Anterior cingulate cortex (tissue), 58 donors: ENCODE measurements at places on chromosomes 13 and 19.

DNA sequence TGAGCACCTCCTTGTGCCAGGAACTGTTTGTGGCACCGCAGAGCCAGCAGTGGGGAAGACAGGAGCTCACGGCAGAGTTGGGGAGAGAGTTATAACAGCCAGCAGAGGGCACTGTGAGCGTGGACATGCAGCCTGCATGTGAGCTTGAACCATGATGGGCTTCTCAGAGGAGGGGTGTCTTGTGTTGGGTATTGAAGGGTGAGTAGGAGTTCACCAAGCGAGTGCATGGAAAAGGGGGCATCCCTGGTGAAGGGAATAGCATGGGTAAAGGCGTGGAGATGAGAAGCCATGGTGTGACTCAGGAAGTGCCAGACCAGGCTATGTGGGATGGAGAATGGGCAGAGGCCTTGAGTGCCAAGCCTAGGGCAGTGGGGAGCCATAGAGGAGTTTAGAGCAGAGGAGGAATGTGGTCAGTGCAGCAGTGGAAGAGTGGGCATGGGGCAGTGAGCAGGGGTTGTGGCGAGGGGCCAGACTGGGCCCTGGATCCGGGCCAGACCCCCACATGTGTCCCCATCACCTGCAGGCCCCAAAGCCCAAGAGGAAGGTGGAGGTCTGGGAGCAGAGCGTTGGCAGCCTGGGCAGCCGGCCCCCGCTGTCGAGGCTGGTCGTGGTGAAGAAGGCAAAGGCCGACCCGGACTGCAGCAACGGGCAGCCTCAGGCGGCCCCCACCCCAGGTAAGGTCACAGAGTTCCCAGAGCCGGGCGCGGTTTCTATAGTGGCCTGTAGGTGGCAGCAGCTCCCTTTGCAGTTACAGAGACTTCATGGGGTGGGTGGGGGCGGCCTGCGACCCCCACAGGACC lies 11.8 kb upstream of the SHD start:
- DNase-seq = no peak

GRCh38 chr19:37654629-37655300 lies 500 bp downstream of the ZFP30 start:
- DNase-seq = no peak

DNA sequence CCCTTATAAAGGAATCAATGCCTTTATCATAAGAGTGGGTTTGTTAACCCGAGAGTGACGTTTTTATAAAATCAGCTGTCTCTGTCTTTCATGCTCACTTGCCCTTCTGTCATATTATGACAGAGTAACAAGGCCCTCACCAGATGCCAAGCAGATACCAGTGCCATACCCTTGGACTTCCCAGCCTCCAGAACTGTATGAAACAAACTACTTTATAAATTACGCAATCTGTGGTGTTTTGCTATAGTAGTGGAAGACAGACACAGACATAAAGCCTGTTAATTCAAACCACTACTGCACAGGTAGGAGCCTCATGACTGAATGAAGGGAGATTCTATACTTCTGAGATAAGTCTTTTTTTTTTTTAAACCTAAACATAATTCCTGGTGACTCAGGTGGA lies 4.6 kb downstream of the VN1R1 start:
- DNase-seq = no peak

DNA sequence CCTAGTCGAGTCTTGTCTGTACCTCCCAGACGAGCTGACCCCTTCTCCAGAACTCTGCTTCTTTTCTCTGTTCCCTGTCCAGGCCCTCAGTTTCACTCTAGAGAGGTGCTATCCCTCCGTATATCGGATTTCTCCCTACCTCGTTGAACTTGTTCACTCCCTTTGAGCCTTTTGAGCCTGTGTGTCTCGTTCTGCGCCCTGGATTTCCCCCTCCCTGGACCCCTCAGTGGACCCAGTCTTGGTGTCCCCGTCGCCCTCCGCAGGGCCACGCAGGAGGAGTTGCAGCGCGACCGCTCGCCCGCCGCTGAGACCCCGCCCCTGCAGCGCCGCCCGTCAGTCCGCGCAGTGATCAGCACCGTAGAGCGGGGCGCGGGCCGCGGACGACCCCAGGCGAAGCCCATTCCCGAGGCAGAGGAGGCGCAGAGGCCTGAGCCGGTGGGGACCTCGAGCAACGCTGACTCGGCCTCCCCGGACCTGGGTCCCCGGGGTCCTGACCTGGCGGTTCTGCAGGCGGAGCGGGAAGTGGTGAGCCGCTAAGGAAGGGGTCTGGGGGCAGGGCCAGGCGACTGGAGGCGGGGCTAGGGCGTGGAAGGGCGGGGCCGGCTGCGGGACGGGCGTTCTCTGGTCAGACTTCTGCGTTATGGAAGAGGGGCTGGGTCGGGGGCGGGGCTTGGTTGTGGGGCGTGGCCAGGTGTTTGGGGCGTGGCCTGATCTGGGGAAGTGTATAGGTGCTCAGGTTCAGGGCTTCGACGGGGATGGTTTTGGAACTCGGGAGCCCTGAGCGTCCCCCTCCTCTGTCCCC lies 5.5 kb downstream of the EPS8L1 start:
- DNase-seq = no peak

- DNase-seq = no peak
These were observed 158.7 kb downstream of the VWA8 start for GRCh38 chr13:41802043-41802683.

DNA sequence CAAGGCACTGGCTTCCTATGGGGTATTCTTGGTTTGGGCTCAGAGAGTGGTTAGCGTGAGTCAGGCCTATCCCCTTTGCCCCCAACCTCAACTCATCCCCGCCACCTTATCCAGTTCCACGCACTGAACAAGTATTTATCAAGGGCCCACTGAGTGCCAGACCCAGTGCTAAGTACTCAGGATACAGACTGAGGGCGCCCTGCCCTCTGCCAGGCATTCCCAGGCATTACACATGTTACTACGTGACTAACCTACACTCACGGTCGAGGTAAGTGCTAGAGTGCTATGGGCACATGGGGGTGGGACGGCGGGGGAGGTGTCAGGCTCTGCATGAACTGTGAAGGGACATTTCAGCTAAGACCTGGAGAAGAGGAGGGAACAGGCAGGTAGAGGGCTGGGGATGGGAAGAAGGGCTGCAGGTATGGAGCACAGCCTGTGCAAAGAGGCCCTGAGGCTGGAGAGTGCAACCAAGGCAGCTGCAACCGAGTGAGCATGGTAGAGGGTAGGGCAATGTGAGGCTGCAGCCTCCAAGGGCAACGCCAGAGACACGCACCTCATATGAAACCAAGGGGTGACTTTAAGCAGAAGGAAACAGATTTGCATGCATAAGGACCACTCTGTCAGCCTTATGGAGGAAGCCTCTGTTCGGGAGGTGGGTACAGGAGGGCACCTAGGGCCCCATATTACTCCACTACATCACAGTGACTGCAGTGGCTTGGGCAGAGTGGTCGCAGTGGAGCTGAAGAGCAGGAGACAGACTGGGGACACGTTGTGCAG lies 22.5 kb downstream of the DHRS12 start:
- DNase-seq = no peak

- no peak for DNase-seq
These were observed 8.4 kb upstream of the SIGLEC6 start for GRCh38 chr19:51539821-51540366.
